ENCODE measurements at places on chromosomes 5 and 9.

- no peak for DNase-seq
Measured at GRCh38 chr9:3446313-3446712, 79.5 kb downstream of the RFX3 start.

DNA sequence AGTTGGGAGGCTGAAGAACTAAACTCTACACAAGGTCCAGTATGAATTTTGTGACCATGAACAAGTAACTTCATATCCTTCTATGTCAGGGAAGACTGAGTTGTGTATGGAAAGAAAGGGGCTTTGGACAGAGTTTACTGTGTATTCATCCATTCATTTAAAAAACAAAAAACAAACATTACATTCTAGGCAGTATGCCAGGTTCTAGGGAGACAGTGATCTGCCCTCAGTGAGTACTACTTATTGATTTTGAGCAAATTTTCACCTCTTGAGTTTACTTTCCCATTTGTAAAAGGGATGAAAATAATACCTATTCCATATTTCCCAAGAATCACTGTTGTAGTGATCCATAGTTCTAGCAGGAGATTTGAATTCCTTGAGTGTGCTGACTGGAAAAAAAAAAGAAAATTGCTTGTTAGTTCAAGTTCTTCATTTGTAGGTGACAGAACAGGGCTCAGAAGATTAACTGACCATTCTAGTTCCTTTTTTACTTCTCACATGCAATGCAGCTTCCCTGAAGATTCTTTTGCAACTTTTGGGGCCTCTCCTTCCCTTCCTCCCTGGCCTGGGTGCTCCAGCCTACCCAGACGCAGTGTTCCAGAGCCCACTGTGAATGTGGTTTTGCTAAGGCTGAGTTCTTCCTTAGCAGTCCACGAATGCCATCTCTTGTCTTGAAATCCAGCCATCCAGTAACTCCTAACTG lies 2.6 kb upstream of the GAPVD1 start:
- DNase-seq = no peak

GRCh38 chr9:136085815-136086212 lies 9.3 kb downstream of the NACC2 start:
- no peak for DNase-seq

DNA sequence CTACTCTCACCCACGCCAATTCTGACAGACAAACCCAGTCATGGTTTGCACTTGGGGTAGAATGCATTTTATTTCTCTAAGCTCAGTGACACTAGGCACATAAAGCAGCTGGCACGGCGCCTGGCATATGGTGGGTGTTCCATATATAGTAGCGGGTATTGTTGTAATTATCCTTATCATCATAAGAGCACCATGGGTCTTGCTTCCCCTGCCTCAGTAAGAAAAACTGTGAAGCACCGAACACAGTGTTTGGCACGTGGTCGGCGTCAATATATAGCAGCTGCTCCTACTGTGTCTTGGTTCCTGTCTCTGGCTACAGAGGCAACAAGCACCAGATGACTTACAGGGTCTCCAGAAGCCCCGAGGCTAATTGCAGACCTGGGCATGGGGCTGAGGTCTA lies 194.1 kb upstream of the PANK3 start:
- DNase-seq = no peak

DNA sequence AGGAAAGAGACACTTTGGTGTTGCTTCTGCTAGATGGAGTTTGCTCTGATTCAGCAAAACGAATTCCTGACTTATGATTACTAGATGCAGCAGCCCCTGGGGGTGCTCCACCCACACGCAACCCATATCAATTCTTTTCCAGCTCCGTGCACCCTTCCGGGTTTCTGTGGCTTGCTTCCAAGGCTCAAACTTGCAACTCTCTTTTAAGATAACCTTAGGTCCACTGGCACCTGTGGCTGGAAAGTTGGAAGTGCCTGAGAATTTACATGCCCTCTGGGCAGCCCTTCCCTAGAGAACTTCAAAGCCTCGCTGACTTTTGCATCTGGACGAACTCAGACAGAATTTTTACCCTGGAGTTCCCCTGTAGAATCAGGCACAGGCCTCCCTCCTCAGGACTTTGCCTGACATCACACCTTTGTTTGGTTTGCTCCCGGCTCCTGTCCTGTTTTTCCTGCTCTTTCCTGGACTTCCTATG lies 224.9 kb downstream of the SNX18 start:
- no peak for DNase-seq

DNA sequence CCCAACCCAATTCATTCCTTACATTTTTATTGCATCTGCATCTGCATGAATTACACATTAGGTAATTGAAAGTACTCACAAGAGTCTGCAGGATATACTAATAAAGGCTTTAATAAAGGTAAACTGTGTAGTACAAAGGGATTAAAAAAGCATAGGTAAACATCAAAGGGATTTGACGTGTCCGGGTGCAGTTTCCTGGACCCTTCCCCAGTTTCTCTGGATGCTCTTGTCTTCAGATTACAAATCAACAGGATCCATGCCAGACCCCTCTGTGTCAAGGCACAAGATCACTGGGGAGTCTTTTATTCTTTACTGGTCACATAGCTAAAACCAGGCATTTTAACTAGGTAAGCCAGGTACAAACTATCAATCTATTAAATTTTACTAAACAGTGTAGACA lies 177.2 kb upstream of the TYRP1 start:
- DNase-seq = no peak

GRCh38 chr5:133709209-133709725 lies 96.9 kb upstream of the FSTL4 start:
- DNase-seq = no peak

DNA sequence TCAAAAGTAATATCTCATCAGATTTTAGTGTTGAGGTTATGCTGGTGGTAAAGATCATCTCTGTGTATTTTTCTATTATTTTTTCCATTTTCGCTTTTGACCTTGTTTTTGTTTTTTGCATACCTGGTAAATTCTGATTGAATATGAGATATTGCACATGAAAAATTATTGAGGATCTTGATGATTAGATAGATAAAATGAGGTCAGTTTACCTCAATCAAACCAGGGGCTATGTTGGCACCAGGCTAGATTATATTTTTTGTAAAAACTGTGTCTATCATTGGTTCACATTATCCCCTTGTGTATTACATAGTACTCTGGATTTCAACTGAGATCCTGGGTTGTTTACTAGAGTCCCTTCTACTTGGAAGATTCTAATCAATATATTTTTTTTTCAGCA lies 774.9 kb upstream of the ZNF608 start:
- DNase-seq = no peak

- DNase-seq = no peak
Measured at GRCh38 chr9:117083559-117083958, 331.3 kb downstream of the ASTN2 start.

DNA sequence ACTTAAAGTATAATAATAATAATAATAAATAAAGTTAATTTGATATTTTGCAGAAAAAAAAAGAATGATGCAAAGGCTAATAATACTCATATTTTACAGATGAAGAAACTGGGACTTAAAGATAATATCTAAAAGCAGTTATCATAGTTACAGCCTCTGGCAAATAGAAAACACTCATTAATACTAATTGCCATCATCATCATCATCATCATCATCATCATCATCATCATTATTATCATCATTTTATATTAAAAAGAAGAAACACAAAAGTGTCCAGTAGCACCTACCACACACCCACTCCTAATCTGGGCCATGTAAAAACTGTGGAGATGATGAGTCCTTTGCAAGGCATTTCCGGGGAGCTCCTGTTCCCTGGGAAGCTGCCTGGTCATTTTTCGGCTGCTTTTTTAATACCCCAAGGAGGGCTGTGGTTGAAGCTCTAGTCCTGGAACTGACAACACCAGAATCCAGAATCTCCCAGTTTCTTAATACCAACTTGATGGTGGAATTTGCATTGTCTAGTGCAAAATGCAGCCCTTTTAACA lies 70.8 kb downstream of the HTR4 start:
- DNase-seq = no peak

DNA sequence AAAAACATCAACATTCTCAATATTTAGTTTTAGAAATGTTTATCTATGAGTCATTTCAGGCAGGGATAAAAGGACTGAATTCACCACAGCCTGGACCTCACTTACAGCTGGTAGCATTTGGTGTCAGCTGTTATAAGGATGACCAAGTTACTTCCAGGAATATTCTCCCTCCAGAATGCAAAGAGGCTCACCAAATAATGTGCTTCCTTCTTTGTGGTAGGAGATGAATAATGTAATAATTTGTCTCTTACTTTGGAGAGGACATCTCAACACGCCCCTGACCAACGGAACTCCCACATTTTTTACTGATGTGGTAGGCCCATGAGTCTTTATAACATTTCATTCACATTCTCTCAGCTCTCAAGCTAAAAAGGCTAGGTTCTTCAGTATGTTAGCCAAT lies 825.9 kb upstream of the GRAMD2B start:
- DNase-seq = no peak

GRCh38 chr9:89409466-89409865 lies 88.4 kb downstream of the SEMA4D start:
- DNase-seq = no peak

- DNase-seq = no peak
Measured at GRCh38 chr5:39299962-39300361, 64.3 kb downstream of the C9 start.

- no peak for DNase-seq
Measured at GRCh38 chr5:68455216-68455615, 239.7 kb downstream of the PIK3R1 start.

- DNase-seq = no peak
Measured at GRCh38 chr5:139501381-139501780, 18.8 kb upstream of the STING1 start.

GRCh38 chr5:123868881-123869280 lies 356.9 kb downstream of the CSNK1G3 start:
- DNase-seq = no peak

GRCh38 chr9:27784847-27785713 lies 211.8 kb upstream of the C9orf72 start:
- peak; percentile 1 for DNase-seq

DNA sequence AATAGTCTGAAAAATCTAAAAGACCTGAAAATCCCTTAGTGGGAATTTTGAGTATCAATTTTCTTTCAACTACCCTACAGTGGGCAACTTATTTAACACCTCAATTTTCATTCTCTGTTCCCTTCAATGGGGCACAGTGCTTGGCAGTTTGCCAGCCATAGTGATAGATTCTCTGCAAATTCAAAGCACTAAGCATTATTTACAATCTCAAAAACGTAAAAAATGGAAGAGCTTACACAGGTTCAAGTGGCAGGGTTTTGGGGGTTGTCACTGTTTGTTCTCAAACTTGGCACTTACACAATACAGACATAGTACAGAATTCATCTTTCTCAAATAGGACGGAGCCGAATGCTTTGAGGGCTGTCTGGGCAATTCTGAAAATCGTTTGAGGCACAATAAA lies 515.0 kb downstream of the EFNA5 start:
- DNase-seq = no peak

DNA sequence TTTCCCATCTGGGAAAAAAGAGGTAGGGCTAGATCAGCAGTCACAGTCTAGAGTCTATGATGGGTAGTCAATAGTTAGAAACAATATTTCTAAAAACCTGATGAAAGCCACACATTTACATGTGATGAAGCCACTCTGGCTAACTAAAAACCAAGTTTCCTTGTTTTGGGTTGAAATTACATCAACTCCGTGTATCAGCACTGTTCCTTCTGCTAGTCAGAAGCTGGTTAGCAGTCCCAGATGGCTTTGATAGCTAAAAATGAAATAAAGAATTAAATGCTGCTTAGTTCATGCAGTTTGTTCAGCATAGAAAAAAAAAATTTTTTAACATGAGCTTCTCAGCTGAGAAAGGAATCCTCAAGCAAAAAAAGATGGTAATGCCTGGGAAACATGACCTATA lies 136.7 kb downstream of the FAM114A2 start:
- DNase-seq = no peak

DNA sequence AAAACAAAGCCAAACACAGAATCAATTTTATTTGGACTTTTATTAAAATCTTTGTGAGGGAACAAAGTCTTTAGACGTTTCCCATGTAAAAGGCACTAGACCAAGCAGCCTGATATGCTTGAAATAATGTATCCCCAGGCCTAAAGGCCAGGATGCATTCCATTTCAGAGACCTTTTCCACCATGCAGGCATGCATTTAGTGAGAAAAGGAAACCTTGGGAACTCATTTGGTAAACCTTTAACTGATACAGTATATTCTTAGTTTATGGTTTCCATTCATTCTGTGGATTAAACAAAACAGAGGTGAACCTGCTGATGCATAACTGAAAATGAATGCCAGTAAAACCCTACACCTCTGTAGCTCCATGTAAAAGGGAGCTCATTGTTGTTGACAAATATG lies 600.0 kb downstream of the NR2F1-AS1 start:
- no peak for DNase-seq

DNA sequence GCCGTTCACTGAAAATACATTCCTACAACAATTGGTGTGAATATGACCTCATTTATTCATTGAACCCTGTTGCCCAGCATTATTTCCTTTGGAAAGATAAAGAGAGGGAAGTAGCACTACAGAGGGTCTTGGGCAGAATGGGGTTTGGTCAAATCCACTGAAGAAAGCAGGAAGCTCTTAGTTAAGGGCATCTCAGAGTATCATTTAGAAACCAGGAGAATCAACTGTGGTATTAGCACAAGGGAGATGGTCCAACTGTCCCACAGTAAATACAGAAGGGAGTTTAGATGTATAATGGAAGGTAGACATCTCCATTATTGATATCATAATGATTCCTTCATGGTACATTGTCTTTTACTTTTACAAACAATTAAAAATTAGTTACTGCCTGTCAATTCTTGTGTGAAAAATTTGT lies 47.1 kb downstream of the LIX1 start:
- no peak for DNase-seq

DNA sequence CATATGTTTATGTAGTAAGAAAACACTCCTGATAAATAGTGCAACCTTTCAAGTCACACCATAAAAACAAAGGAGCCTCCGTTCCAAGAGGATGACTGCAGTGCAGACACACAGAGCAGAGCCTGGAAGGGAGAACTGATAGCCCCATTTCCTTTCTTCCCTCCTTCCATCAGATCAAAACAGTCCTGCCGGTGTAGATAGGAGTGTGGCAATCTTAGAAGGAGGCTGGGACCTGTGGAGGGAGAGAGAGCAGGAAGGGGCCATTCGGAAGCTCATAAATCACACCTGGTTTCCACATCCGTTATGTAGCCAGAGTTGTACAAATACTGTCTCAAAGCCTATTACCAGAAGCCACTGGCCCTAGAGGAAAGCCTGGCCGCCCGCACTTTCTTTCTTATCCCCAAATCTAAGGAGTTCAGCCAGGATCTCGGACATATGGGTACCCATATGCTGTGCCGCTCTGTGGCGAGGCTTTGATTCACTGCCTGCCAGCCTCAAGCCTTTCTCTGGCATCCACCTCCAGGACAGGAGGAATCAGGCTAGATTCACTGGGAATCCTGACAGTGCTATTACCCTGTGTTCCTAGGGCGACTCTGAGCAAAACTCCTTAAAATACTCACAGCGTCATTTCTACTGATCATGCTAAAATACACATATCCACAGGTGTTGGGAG lies 26.9 kb downstream of the DAP start:
- DNase-seq = no peak

- DNase-seq = no peak
Measured at GRCh38 chr5:128695791-128696530, 157.9 kb upstream of the FBN2 start.

GRCh38 chr5:39132792-39133191 lies 58.6 kb upstream of the RICTOR start:
- no peak for DNase-seq
